ENCODE measurements at places on chromosomes 11 and 22.
A peak's percentile ranks its signal among the peaks of the same experiment; 100 is the strongest.

GRCh38 chr11:88089134-88089533 is 86.1 kb downstream of the RAB38 start:
- no peak for DNase-seq

DNA sequence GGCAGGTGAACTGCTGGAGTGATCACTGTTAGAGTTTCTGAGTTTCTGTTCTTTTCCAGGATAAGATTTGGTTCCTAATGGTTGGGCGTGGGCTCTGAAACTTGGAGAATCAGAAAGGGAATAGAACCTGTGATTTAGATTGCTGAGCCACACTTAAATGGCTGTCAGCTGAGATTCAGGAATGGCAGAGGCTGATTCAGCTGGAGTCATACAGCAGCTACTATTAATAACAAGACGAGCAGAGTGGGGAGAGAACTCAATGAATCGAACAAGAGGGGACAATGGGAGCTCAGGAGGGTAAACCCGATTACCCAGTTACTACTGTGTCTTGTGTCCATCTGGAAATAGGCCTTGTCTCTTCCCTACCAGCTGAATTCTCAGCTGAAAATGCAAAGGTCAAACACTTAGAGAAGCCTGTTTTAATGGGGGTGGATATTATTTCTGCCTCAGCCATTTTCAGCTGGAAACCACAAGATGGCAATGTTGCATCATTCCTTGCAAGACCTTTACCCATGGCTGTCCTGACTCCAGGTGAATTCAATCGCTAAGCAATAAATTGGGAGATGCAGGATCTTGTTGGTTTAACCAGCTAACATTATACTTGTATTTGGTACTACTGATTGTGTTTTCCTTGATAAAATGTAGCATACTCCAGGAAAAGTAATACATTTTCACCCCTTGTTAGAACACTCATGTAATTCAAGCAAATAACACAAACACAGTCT is 104.5 kb upstream of the RAG2 start:
- DNase-seq: no peak

GRCh38 chr22:41576877-41577276 is 12.8 kb downstream of the PMM1 start:
- DNase-seq: no peak

- DNase-seq: no peak
These were observed 330.2 kb upstream of the B3GAT1 start for GRCh38 chr11:134742224-134742612.

- DNase-seq: peak; percentile 19
These were observed 7.9 kb downstream of the MRPL16 start for GRCh38 chr11:59802639-59803176.

DNA sequence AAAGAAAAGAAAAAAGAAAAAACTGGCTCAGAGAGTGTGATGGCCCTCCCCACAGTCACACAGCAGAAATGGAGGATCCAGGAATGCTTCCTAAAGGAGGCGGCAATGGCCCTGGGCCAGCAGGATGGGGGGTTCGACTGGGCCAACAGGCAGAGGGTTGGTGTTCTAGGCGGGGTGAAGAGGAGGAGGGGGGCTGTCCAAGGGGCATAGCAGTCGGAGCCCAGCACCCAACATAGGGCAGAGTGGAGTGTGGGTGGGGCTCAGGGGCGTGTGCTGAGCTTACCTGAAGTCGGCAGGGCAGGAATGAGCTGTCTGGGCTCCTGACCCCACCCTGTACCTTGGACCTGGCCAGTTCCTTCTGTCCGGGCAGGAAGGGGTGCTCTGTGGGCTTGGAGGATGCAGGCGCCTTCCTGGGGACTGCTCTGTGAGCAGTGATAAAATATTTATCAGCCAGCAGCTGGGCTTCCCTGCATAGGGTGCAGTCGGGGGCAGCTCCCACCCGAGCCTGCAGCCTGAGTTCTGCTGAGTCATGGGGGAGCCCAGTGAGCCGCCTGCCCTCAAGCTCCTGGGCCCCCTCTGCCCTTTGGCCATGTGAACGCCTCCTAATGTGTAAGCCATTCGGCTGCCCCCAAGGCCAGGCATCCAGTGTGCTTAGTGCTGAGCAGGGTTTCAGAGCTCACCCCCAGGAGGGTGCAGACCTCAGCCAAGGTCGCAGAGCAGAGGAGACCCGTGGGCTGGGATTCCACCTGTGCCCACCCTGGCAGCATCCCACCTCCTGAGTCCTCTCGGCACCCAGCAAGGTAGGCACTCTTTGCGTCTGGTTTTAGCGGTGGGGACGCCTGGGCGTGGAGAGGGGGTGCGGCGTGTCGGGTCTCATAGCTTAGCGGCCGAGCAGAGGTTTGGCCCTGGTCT is 25.3 kb upstream of the PRR5 start:
- DNase-seq: no peak

DNA sequence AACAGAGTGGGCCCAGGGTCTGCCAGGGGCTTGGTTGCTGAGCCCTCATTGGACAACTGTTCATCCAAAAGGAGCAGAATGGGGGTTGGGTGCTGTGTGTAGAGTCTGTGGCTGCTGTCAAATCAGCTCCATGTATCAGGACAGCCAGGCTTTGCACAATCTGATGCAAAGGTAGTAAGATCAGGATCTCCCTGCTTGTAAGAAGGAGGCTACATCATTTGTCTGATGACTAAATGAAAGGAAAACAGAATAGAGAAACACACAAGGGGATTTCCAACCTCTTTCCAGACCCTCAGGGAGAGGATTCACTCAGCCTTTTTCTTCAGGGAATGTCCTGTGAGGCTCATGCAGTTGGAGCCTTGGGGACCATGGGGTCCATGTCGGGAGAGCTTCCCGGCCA is 7.2 kb downstream of the MICAL2 start:
- no peak for DNase-seq

- no peak for DNase-seq
These were observed 91.2 kb downstream of the ZBTB16 start for GRCh38 chr11:114150671-114151070.

- no peak for DNase-seq
These were observed 13.8 kb upstream of the MTFP1 start for GRCh38 chr22:30411780-30412179.

DNA sequence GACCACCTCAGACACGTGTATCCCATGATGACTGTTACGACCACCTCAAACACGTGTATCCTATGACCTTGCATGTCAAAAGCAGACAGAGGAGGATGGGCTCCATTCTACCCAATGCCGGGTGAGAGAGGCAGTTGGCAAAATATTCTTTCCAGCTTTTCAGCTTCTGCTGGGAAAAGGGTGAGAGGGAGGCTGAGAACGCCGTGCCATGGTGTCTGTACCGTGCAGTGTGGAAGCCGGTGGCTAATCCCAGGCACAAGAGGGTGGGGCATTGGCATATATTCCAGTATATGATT is 1478.4 kb downstream of the TBC1D22A start:
- no peak for DNase-seq
